Suppressor macrophage (primary cell): ENCODE measurements at places on chromosomes 3 and 15.

DNA sequence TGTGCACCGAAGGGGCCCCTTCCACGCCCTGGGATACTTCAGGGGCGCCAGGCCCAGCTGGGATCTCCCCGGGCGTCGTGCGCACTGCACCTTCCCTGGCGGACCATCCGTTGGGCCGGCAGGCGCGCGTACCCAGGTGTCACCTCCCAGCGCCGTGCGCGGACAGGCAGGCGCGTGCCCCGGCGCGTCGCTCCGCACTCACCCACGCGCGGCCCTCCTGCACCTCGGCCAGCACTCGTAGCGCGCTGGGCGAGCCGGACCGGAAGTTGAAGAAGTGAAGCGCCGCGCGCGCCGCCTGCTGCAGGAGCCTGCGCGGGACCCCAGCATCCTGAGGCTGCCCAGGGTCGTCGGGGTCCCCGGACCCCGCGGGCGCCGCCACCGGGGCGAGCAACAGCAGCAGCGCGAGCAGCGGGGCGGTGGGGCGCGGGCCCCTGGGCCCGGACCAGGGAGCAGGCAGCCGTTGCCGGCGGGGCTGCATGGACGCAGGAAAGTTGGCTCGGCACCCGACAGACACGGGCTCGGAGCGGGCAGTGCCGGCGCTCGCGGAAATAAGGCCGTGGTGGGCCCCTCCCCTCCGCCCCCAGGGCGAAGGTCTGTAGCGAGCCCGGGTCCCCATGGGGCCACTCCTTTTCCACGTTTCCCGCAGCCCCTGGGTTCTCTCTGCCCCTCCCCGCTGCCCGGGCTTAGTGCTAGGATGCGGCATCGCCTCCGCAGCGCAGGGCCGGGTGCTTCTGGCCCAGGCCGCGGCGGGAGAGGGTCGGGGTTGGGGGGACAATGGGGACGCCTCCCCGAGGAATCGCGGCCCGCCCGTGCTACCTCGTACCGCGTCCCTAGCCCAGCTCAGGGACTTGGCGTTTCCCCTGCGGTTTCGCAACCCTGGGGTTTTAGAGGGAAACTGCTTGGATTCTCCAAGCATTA, at the start of gene RARRES1:
Gene RARRES1 (minus strand): TSS at position 520 of the 918 bp plus-strand sequence. CDS start 42 bp downstream, at position 478.
- DNase-seq = peak; percentile 88

DNA sequence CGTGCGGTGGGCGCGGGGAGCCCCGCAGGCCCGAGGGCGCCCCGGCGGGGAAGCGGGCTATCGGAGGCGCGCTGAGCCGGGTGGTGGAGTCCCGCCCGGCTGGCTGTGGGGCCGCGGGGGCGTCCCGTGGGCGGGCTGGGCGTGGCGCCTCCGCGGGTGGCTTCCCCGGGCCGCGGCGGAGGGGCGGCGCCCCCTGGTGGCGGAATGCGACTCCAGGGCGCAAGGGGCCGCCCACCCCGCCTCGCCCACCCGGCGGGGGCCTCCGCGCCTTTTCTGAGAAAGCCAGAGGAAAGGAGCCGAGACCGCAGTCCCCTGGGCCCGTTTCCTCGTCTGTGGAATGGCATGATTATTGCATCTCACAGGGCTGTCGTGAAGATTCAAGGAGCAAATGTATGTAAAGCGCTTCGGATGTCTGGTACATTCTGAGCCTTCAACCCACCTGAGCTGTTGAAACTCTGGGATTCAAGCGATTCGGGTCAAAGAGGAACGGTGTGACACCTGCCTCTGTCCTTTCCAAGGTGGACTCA, 31.9 kb upstream of the RAB6B start:
- DNase-seq = peak; percentile 86

DNA sequence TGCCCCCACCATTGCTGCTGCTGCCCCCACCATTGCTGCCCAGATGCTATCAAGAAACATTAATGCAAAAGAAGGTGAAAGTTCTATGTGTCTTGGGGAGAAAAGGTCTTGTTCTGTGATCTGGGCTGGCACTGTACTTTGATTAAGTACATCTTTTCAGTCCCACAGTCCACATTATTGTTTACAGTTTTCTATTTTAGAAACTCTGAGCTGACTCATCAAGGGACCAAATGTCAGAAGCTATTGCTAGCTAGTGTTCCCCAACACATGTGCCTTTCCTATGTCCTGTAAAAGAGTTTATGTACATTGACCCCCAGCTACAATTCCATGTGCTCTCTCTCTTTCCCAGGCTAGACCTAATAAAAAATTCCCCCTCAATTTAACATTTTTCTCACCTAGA, 264.7 kb upstream of the NECTIN3 start:
- DNase-seq = no peak

- no peak for DNase-seq
Observed at GRCh38 chr3:115340586-115340985, 193.5 kb upstream of the ZBTB20 start.

- peak; percentile 45 for DNase-seq
Observed at GRCh38 chr3:161559177-161559998, 62.8 kb downstream of the OTOL1 start.

GRCh38 chr15:82540055-82540983, at the start of gene RPS17:
RPS17 (minus strand) TSS chr15:82540457; CDS start chr15:82540428, 29 bp downstream.
- peak; percentile 99 for DNase-seq

- no peak for DNase-seq
Observed at GRCh38 chr3:56321383-56321782, 146.9 kb downstream of the ERC2 start.

DNA sequence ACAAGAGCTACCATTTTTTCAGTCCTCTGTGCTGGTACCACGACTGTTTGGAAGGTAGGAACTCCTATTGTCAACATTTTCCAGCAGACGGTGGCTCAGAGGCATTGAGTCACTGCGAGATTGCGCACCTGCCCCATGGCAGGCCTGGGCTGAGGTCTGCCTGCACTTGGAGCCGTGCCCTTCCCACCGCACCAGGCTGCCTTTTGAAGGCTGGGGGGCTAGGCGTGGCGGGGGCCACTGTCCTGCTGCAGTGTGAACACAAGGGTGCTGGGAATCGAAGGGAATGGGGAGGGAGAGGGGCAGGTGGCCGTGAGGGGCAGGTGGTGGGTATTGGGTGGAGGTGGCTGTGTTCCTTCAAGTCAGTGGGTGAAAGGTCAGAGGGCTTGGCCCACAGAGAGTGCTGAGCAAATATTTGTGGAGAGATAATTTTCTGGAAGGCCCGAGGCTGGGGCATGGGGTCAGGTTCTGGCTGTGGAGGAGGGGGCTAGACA, 16.3 kb downstream of the SNX33 start:
- DNase-seq = no peak

DNA sequence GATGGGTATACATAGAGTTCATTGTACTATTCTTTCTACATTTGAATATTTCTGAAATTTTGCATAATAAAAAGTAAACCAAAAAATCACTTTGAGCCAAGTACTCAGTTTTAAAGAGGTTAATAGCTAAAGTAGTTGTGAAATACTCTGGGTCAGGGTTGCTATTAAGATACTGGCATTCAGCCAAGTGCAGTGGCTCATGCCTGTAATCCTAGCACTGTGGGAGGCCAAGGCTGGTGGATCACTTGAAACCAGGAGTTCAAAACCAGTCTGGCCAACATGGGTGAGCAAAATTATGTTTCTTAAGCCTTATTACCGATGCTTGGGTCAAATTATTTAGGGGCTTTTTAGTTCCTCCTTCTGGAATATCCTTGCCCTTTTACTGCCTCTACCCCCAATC, 122.0 kb upstream of the MELTF start:
- DNase-seq = peak; percentile 81

GRCh38 chr15:93973287-93973686, 258.1 kb upstream of the MCTP2 start:
- no peak for DNase-seq

- DNase-seq = no peak
Observed at GRCh38 chr15:36358523-36358922, 220.9 kb upstream of the CDIN1 start.

- DNase-seq = no peak
Observed at GRCh38 chr3:151076626-151077025, 8.8 kb upstream of the MED12L start.

- no peak for DNase-seq
Observed at GRCh38 chr15:70617076-70617910, 146.1 kb downstream of the UACA start.

DNA sequence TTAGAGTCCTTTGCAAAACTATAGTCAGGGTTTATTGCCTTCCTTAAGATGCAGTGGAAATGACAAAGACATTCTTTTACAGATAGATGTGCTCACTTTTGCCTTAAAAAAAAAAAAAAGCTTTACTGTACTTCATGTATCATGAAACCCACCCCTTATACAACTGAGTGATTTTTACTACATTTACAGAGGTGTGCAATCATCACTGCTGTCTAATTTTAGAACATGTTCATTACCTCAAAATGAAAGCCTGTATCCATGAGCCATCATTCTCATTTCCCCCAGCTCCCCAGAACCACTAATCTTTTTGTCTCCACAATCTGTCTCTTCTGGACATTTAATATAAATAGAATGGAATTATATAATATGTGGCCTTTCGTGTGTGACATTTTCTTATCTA, 111.9 kb downstream of the NR1I2 start:
- DNase-seq = no peak

- peak; percentile 92 for DNase-seq
Observed at GRCh38 chr15:45429941-45430792, 51.8 kb upstream of the GATM start.
